ENCODE measurements at places on chromosomes 7 and 10.

- DNase-seq: no peak
Measured at GRCh38 chr7:101625031-101625791, 3.9 kb downstream of the MYL10 start.

DNA sequence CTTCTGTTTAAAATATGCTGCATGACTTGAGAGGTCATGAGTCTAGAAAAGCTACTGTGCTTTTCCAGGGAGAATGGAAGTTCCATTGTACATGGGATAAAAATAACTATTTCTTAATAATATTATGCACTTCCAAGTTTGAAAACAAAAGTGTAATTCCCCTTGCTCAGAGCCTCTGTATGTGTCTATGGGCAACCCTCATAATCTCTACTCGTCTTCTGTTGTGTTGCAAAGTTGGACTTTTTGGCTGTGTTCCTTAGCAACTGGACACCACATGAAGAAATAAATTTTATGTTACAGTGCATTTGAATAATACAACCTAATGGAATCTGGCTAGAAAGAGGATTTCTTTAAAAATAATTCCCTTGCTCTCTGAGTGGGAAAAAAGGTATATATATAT lies 242.6 kb downstream of the TWIST1 start:
- DNase-seq: no peak

GRCh38 chr7:54615537-54615936 lies 73.4 kb downstream of the VSTM2A start:
- DNase-seq: no peak

DNA sequence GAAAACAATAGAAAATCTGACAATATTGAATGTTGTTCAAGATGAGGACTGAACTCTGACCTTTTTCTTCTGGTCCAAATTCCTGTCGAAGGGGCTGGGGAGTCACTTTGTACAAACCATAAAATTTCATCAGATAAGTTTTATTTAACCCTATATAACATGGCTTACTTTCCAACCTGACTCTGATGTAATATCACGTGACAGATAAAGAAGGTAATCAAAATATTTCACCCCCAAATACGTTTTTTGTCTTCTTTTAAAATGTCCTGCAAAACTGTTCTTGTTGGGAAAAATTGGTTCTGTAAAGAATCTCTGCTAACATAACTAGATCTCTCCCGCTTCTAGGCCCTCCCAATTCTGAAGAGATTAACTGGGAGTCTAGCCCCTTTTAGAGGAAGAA lies 90.9 kb upstream of the MDFIC start:
- DNase-seq: no peak

DNA sequence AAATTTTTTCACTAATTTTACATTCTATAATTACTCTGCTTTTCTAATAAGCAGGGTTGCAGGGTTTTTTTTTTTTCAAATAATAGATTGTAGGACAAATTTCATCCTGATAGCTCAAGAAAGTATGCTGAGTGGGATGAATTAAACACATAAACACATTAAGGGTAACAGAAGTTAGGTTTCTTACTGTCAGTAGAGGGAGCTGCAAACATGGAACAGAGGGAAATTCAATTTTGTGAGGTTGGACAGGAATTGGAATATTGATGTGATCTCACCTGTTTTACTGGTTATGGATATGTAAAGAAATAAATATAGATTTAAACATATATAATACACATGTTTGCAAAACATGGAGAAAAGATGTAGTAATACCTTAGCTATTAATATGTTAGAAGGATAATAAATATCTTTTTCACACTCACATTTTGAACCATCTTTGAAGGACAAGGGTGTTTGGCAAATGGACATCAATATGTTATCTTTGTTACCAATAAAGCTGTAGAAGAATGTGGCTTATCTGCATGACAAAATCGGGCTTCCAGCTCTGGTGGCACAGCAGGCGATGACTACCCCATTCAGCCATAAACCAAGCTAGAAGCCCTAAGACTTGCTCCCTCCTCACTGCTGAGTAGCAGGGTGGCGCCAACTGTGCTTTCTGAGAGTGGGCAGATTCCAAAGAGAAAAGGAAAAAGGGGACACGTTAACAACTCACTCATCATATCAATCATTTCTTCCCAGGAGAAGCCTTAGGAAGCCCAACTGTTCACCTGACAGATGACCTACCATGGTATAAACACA lies 1257.4 kb downstream of the GATA3 start:
- DNase-seq: no peak

Data from NCI-H510A (cell line).